ENCODE measurements at places on chromosomes 6 and 20.
A peak's percentile ranks its signal among the peaks of the same experiment; 100 is the strongest.

GRCh38 chr6:109336221-109336961 lies 45.9 kb downstream of the CD164 start:
- no peak for DNase-seq

DNA sequence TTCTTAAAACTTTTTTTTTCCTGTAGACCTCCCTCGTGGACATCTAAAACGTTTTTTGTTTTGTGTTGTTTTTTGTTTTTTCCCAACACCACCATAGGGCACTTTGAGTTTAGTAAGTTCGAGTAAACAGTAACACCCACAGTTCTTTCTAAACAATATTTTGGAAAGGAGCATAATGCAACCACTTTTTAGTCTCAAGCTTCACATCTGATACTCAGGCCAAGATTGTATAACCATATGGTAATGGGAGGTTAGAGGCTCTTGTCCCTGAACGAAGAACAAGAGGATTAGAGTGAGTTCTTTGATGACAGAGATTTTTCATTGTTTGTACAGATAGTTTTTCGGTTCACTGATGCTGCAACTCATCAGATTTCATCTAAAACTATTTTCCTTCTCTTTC lies 144.6 kb downstream of the MTHFD1L start:
- no peak for DNase-seq

- no peak for DNase-seq
These were observed 4.4 kb downstream of the APMAP start for GRCh38 chr20:24987873-24988835.

GRCh38 chr6:52108128-52108527 lies 20.7 kb upstream of the PKHD1 start:
- DNase-seq, result no peak

DNA sequence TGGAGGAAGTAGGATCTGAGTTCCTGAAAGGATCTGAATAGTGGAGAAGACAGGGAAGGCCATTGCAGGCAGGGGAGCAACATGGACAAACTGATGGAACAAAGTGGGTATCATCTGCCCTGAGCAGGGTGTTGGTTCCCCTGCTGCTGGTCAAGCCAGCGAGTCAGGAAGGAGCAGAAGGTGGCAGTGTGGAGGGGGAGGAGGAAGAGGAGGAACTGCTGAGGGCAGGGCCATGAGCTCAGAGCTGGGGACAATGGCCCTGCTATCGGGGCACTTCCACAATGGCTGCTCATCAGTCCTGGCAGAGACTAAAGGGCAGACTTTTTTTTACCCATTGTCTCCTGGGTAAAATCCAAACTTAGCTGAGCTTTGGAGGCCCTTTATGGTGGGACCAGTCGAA lies 13.6 kb downstream of the CNBD2 start:
- no peak for DNase-seq

GRCh38 chr20:9627219-9627618 lies 112.8 kb downstream of the LAMP5 start:
- no peak for DNase-seq

DNA sequence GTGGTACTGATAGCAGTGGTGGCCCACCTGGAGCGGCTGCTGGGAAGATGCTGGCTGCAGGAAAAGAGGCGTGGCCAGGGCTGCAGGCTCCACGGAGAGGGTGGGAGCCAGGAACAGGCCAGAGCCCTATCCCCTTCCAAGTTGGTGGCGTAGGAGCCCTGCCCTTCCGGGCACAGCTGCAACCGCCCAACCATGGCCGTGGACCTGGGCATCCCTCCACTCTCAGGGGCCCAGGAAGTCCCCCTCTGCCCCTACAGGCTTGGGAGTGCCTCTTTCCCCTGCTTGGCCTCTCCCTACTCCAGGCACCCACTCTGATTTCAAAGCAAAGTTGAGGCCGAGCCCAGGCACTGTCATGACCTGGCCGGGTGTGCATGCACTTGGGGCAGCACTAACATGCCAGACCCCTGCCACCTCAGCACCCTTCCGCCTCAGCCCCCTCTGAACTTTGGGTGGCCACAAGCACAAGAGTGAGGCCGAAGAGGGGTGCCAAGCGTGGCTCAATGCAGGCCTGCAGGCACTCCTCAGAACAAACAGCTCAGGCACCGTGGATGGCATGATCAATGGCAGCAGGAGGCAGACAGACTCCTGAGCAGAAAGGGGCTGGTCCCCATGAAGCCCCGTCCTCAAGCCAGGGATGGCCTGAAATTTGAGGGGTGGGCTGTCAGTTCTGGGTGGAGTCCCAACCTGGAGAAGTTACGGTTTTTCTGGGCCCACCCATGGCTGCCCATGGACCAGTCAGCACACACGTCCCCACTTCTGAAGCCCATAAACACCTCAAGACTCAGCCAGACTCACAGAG lies 200.3 kb upstream of the PRND start:
- DNase-seq, result no peak

- no peak for DNase-seq
These were observed 1111.4 kb upstream of the CITED2 start for GRCh38 chr6:140485740-140486449.

DNA sequence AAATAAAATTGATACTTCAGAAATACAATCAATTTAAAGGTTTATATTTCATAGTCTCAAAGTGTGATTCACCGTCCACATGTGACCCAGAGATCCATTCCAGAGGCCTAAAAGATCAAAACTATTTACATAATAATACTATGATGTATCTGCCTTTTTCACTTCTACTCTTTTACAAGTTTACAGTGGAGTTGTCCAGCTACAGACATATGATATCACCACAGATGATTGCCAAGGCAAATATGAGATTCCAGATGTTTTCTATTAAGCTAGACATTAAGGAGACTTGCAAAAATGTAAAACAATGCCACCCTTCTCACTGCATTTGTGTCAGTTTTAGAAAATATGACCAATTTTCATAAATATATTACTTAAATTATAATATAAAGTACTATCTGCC lies 443.7 kb downstream of the GJA1 start:
- no peak for DNase-seq

GRCh38 chr6:34489207-34489805 lies 23.4 kb downstream of the PACSIN1 start:
- no peak for DNase-seq

GRCh38 chr6:114390176-114390575 lies 47.4 kb upstream of the HS3ST5 start:
- DNase-seq, result no peak

GRCh38 chr6:16420337-16420714 lies 181.9 kb downstream of the GMPR start:
- no peak for DNase-seq

DNA sequence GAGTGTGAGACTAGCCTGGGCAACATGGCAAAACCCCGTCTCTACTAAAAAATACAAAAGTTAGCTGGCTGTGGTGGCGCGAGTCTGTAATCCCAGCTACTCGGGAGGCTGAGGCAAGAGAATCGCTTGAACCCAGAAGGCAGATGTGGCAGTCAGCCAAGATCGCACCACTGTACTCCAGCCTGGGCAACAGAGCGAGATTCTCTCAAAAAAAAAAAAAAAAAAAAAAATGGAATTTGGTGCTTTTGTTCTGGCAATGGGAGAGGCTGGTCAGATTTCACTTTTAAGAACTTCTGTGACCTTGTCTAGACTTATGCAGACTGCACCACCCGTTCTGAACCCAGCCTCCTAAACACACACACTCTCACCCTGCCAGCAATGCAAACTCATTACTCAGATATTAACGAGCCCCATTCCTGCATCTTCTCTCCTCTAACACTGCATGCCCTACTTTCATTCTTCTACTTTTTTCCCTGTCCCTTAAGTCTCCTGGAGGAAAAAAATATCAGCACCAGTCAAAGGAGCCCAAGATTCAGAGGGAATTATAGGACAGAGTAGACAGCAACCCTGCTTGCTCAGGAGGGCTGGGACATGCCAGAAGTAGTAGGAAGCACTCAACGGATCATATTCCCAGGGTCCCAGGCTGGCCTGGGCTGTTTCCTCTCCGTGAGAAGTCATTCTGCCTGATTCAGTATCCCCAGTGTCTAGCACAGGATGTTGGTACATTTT lies 4.4 kb downstream of the MOCS1 start:
- DNase-seq, result no peak

- no peak for DNase-seq
These were observed 127.8 kb upstream of the FOXA2 start for GRCh38 chr20:22711971-22712755.

DNA sequence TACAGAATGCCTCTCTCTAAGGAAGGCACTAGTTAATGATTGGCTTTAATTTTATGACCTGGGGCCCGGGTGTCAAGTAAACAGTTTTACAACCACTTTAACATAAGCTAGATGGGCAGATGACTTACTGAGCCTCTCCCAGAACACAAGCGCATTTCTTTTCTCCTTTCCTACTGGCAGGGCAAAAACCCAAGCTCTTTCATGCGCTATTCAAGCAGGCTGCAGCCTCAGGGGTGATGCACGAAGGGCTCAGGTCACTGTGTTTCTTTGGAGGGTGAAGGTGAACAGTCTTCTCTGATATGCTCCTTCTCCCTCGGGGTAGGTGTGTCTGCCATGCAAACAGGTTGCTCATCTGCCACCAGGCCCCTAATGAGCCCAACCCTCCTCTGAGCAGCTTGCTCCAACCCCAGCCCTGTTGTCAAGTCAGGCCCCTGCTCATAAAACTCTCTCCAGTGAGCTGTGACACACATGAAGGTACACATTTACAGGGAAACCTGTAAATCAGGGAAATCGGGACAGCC lies 73.5 kb upstream of the CDH4 start:
- DNase-seq, result no peak

GRCh38 chr6:122365775-122366403 lies 33.6 kb upstream of the HSF2 start:
- DNase-seq, result no peak

- no peak for DNase-seq
These were observed 534.4 kb upstream of the CHD6 start for GRCh38 chr20:42152575-42152974.

- DNase-seq, result no peak
These were observed 79.0 kb downstream of the SYNJ2 start for GRCh38 chr6:158060455-158061360.

GRCh38 chr20:58557733-58558342 lies 42.6 kb upstream of the APCDD1L start:
- DNase-seq, result no peak

DNA sequence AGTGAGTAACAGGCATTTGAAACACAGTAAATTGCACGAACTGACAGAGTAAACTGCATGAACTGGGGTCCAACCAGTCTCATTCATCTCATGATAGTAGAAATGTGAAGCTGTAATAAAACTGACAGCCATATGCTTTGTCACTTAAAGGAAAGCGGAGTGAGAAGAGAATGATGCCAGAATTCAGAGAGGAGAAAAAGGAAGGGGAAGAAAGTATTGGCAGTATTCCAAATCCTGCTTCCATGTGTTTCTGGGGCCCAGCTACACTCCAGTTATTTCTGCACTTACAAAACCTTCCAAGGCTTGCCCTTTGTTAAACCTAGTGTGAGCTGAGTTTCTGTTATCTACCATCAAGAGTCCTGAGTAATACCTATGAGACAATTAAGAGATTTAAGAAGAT lies 17.2 kb downstream of the SNX14 start:
- no peak for DNase-seq

GRCh38 chr20:43955062-43955749 lies 40.6 kb downstream of the TOX2 start:
- peak; percentile 13 for DNase-seq

GRCh38 chr6:111792914-111793700 lies 80.1 kb downstream of the FYN start:
- DNase-seq, result no peak

DNA sequence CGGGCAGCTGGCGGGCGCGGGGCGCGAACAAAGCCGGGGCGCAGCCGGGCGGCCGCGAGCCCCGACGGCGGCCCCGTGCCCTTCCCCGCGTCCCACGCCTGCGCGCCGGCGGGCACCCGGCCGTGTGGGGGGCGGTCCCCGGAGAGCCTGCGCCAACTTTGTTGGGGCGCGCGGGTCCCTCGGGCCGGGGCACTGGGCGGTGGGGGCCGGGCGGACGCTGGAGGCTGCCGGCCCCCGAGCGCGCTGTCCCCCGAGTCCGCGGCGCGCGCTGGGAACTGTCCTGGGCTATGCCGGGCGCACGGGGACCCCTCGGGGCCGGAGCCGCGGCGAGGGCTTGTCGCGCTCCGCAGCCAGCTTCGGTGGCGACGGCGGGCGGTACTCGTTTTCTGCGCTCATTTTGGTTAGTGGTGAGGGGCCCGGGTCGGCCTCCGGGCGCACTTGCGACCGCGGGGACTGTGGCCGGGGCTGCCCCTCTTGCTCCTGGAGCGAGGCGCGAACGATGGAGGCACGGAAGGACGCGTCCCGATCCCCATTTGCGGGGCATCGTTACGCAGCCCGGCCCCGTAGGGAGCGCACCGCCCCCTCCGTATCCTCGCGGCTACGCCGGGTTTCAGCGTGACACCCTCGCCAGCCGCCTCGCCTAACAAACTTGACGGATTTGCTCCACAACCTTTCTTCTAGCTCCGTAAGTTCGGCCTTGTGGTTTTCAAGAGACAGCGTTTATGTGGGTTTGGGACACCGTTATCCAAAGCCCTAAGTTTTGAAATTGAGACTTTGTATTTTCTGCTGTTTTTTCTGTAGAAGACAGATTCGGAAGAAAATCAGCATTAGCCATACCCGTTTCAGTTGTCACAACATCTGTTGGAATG lies 622 bp downstream of the SS18L1 start:
- no peak for DNase-seq
